OCI-M1 (cell line): ENCODE measurements at places on chromosomes 12 and 14.
A peak's percentile ranks its signal among the peaks of the same experiment; 100 is the strongest.

GRCh38 chr12:18907127-18907526 is 169.2 kb downstream of the CAPZA3 start:
- no peak for DNase-seq

GRCh38 chr14:92670160-92670559 is 78.3 kb downstream of the LGMN start:
- peak; percentile 67 for DNase-seq

GRCh38 chr12:105352940-105353635 is 22.6 kb downstream of the C12orf75 start:
- no peak for DNase-seq

- no peak for DNase-seq
These were observed 2.2 kb downstream of the SCNN1A start for GRCh38 chr12:6373022-6373787.

- DNase-seq: peak; percentile 72
These were observed 7.8 kb downstream of the BHLHE41 start for GRCh38 chr12:26116829-26117715.

DNA sequence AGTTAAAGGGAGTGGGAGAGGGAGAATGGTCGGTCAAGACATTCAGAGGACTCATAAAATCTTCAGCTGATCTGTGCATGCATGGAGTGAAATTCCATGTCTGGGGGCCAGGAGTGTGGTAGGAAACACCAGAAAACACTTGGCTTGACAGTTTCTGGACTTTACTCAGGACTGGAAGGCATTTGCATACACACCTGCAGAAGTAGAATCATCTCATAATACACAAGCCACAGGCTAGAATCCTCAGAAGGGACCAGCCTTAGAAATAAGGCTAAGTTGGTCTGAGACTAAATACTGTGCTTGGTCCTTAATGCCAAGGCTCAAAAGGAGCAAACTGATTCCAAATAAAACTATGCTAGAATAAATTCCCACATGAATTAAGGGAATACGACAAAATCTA is 328.1 kb upstream of the KITLG start:
- DNase-seq: no peak

- no peak for DNase-seq
These were observed 1.2 kb downstream of the RNASE2 start for GRCh38 chr14:20956376-20956976.

- DNase-seq: peak; percentile 49
These were observed 43.7 kb upstream of the KICS2 start for GRCh38 chr12:64265839-64266238.

- peak; percentile 82 for DNase-seq
These were observed 1.5 kb upstream of the SUPT16H start for GRCh38 chr14:21385188-21385904.

- no peak for DNase-seq
These were observed 68.0 kb downstream of the KIF26A start for GRCh38 chr14:104206281-104206904.

DNA sequence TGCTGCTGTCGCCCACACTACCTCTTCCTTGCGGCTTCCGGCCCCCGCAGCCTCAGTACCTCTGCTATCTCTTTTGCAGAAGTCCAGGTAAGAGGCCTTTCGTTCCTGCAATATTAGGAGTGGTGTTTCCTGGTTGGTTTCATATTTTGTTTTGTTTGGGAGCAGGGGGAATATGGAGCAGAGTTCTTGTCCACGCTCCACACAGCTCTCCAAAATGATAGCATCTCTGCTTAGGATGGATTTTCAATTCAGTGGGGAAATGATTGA is 768 bp downstream of the OXA1L start:
- DNase-seq: no peak

DNA sequence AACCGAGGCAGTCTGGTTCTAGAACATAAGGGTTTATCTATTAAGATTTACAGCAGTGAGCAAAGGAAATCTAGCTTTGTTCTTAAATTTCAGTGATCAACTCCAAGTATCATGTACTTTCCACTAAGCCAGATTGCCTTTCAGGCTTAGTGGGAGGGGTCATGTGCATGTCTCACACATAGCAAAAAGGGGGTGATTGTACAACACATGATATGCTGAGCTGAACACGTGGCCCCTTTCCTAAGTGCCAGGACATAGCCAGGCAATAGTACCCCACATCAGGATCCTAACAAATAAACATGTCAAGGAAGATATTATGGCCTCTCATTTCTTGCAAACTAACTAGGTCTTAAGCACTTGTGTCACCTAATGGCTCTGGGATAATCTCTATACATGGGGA is 347.2 kb downstream of the C12orf75 start:
- DNase-seq: no peak

GRCh38 chr12:89389755-89390661 is 37.7 kb upstream of the DUSP6 start:
- DNase-seq: no peak

DNA sequence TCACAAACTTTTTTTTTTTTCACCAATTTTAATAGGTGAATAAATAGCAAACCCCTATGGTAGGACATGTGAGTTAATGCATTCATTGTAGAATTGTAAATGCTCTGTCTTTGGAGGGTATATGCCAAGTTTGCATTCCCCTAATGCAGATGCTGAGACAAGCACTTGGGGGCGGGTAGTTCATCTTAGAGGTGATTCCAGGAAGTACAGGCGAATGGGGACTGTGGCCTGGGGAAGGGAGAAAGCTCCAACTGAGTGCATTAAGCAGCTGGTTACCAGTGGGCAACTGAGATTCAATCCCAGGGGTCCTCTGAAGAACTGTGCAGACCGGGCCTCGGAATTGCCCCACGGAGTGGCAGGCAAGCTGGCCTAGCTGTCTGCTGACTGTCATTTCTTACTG is 107.6 kb downstream of the ZNF664 start:
- no peak for DNase-seq

DNA sequence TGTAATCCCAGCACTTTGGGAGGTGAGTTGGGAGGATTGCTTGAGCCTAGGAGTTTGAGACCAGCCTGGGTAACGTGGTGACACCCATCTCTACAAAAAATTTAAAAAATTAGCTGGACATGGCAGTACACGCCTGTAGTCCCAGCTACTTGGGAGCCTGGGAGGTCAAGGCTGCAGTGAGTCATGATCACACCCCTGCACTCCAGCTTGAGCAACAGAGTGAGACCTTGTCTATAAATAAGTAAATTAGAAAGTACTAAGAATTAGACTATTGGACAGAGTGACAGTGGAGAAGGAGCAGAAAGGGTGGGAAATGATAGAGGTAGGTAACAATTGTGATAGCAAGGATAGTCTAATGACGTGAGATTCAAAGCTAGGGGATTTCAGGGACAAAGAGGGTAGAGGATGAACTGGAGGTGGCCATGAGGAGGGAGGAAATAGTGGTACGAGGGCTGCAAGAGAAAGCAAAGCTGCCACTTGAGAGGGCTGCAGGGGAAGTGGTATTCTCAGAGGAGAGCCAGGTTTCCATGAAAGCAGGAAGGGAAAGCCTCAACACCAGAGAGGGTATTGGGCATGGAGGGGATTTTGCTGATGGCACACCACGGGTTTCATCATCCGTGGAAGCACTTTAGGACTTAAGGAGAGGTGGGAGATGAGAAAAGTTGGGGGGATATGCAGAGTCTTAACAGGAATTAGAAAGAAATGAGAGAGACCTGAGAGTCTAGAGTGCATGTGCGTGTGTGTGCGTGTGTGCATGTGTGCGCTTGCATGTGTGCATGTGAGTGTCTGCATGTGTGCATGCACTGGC is 85.6 kb downstream of the SYNE2 start:
- DNase-seq: no peak

GRCh38 chr12:9694241-9694640 is 24.7 kb downstream of the CLEC2D start:
- no peak for DNase-seq

DNA sequence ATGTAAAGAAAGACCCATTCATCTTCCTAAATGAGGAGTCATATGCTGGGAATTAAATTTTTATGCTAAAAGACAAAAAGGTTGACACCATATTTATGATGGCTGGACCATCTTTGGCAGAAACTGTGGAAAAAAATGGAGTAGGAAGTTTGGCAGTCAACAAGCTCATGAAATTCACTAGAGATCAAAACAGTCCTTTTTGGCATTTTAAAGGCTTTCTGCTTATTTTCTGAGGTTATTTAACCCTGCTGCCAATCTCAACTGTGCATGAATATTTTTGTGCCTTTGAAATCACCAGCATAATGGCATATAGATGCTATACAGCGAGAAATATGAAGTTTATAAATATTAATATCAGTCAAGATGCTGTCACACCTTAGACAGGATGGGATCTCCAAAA is 399.5 kb downstream of the PDZRN4 start:
- DNase-seq: no peak
